ENCODE measurements at places on chromosomes 7 and 10. TPM values are rescaled to one million over a fixed set of nuclear protein-coding genes. Genes with fewer than 3 reads are reported as not detected.

DNA sequence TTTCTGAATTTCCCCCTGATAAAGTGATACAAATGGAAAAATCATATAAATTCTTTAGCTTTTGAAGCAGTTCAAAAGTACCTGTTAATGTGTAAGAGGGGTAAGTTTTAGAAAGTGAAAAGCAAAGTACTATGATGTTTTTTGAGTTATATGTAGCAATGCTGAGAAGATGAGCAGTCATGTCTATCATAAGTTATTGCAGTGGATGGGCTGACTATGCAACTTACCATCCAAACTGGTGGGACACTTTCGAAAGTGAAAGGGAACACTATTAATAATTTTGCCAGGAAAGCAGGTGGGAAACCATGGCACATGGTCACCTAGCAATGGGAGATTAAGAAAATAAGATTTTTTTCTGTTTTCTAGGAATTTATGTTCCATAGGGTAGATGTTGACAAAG, 4.1 kb downstream of the MINPP1 start:
- DNase-seq, result no peak

GRCh38 chr10:131176907-131177306, 134.6 kb downstream of the TCERG1L start:
- DNase-seq, result no peak

Gene SLC26A5
- total RNA-seq, result not detected

Gene TUBAL3
- not detected for total RNA-seq

DNA sequence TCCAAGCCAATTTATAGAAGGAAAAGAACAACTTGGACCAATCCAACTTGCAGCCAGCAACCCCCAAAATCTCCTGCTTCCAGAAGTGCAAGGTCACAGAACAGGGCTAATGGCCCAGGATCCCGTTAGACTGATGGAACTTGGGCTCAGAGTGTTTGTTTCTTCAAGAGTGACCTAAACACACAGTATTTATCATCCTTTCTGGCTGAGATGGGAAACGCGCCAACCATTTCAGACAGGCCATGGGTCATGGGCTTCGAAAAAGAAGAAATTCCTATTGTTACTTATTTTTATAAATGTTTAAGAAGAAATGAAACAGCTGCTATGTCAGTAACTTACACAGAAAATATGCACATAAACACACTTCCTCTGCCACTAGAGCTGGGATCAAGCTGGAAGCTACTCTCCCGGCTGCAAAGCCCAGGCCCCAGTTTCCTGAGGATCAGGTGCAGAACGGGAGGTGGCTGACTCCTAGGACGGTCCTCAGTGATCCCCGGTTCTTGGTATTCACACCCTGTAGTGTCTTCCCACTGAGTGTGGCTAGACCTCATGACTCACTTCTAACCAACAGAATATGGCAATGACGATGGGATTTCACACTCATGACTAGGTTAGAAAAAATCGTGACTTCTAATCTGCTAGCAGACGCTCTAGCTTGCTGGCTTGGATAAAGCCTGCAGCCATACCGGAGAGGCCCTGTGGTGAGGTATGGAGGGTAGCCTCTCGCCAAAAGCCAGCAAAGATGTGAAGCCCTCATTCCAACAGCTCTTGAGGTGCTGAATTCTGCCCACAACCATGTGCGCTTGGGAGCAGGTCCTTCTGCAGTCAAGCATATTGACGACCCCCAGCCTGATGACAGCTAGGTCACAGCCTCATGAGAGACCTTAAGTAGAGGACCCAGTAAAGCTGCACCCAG, 60.2 kb downstream of the CHST15 start:
- no peak for DNase-seq

Gene KIF5B
- total RNA-seq, result 75.2 TPM
